Activated CD4-positive, alpha-beta memory T cell treated with anti-CD3 and anti-CD28 coated beads for 36 hours (primary cell): ENCODE measurements at places on chromosomes 4 and X. TPM values are rescaled to one million over a fixed set of nuclear protein-coding genes. Genes with fewer than 3 reads are reported as not detected.

DNA sequence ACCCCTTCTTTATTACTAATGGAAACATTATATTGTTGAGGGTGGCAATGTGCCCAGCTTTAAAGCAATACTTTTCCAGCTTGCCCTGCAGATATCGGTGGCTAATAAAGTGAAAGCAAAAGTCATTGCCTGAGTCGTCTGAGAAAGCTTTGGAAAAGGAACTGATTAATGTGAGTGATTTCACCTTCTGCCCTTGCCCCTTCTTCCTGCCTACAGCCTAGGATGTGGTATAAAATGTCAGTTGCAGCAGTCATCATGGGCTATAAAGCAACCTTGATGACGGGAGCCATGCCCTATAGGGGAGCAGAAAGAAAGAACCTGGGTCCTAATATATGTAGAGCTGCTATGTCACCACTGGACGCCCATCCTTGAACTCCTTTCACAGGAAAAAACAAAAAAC, 132.4 kb upstream of the USP9X start:
- no peak overlapping the region for H3K4me3 ChIP-seq
- peak overlapping the region; percentile 5 for H3K27ac ChIP-seq
- H3K36me3 ChIP-seq: peaks cover 7% of the 10 kb centered on the region
- peak; percentile 27 for DNase-seq
- no peaks in the 10 kb centered on the region for H3K27me3 ChIP-seq

- H3K27ac ChIP-seq: no peak overlapping the region
- no peak for DNase-seq
- H3K4me1 ChIP-seq: no peaks in the 10 kb centered on the region
- H3K4me3 ChIP-seq: no peak overlapping the region
- no peaks in the 10 kb centered on the region for H3K36me3 ChIP-seq
- no peaks in the 10 kb centered on the region for H3K27me3 ChIP-seq
These were observed 452.9 kb downstream of the IL1RAPL1 start for GRCh38 chrX:29040160-29040559.

DNA sequence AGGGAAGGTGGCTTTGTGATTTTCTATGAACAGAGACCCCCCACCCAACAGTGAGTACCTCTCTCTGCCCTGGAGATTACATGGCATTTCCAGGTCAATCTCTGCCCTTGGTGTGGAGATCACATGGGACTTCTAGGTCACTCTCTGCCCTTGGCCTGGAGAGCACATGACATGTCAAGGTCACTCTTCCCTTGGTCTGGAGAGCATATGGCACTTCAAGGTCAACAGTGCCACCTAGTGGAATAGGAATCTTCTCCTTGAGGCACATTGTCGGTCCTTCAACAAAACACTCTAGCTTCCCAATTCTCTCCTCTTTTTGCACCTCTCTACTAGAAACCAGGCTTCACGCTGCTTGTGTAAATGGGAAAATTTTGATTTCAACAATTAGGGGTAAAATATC, 66.2 kb upstream of the TACR3 start:
- DNase-seq: no peak
- H3K4me1 ChIP-seq: no peaks in the 10 kb centered on the region
- H3K27ac ChIP-seq: no peak overlapping the region
- H3K27me3 ChIP-seq: no peaks in the 10 kb centered on the region
- H3K4me3 ChIP-seq: no peak overlapping the region

GRCh38 chrX:23952984-23953907, 45.4 kb downstream of the CXorf58 start:
- H3K27me3 ChIP-seq: no peaks in the 10 kb centered on the region
- DNase-seq: peak; percentile 54

- H3K4me1 ChIP-seq: peaks cover 50% of the 10 kb centered on the region
- DNase-seq: no peak
- no peak overlapping the region for H3K27ac ChIP-seq
- H3K27me3 ChIP-seq: no peaks in the 10 kb centered on the region
- H3K36me3 ChIP-seq: peaks cover 18% of the 10 kb centered on the region
These were observed 34.6 kb downstream of the TET2 start for GRCh38 chr4:105181259-105181658.

DNA sequence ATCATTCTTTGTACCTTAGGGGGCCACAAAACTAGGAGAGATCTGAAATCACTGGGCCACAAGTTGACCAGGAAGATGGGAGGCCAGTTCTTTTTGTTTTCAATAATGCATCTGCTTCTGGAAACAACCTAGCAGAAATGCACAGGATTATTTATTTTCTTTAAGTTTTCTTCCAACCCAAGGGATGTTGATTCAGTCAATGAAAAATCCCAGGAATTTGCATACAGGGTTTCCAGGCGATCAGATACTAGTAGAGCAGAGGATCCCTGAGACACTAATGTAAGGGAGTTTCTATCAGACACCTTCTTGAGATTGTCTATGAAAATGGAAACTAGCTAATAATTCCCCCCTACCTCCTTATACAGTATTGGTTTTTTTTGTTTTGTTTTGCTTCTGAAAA, 7.4 kb downstream of the ATOH1 start:
- H3K36me3 ChIP-seq: no peaks in the 10 kb centered on the region
- H3K27ac ChIP-seq: no peak overlapping the region
- no peak for DNase-seq
- H3K27me3 ChIP-seq: peaks cover 47% of the 10 kb centered on the region
- peaks cover 2% of the 10 kb centered on the region for H3K4me1 ChIP-seq

DNA sequence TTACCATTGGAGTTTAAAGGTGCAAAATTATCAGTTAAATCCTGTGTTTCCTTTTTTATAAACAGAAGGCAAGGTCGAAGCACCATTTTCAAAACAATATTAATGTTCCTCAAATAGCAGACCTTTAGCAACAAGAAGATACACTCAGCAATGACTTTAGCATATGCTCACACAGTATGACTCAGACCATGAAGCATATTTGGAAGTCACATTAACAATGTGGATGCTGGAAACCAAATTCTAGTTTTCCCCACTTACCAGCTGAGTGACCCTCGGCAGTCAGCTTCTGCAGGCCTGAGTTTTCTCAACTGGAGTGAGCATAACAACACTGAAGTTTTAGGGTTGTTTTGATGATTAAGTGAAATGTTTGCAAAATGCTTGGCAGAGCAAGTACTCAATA, 130.5 kb downstream of the ANK2 start:
- no peak overlapping the region for H3K27ac ChIP-seq
- no peaks in the 10 kb centered on the region for H3K27me3 ChIP-seq
- H3K4me3 ChIP-seq: no peak overlapping the region
- no peaks in the 10 kb centered on the region for H3K36me3 ChIP-seq
- H3K4me1 ChIP-seq: no peaks in the 10 kb centered on the region
- no peak for DNase-seq

- H3K27me3 ChIP-seq: peaks cover 5% of the 10 kb centered on the region
- no peak for DNase-seq
- H3K36me3 ChIP-seq: no peaks in the 10 kb centered on the region
- no peak overlapping the region for H3K4me3 ChIP-seq
- no peaks in the 10 kb centered on the region for H3K4me1 ChIP-seq
These were observed 29.1 kb downstream of the PHOX2B start for GRCh38 chr4:41719417-41719816.

DNA sequence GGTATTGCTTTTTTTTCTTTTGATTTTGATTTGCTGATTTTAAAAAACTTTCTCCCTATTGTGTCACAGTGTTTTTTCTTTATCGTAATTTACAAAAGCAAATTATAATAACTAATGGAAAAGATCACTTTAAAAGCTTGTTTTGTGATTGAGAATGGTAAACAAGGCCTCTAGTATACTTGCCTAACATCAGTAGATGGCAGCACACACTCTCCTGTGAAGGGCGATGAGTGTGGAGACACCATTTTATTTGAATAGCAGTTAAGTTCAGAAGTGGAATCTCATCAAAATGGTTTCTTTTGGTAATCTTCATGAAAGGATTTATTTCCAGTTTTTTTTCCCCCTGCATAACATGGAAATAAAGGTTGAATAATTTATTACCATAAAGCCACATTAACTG, 72.3 kb downstream of the PAK3 start:
- no peak for DNase-seq
- H3K36me3 ChIP-seq: no peaks in the 10 kb centered on the region
- no peak overlapping the region for H3K4me3 ChIP-seq

DNA sequence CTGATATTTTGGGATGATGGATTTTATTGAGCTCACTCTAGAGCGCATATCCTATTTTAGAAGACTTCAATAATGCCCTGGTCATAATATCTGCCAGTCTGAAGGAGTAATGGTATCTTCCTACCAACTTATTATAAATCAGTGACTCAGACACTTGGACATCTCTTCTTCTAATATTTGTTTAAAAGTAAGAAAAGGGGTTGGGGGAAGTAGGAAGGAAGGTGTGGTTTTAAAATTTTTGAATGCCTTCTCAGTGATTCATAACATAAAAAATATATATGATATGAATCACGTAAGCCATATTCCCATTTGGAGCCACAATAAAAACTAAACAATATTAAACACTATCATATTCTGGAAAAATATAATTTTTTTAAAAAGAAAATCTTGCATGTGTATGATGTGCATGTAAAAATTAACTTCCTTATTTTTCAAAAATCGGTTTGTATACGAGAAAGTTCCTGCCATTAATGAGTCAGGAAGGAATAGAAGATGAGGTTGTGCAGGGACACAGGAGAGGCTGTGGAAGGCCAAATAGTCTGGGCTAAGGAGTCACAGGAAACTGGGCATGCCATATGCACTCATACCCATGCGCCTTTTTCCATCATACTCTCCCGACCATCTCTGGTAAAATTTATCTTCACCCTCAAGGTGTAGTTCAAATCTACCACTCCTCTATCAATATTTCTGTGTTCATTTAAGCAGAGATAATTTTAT, 286.5 kb downstream of the EPHA5 start:
- no peak overlapping the region for H3K27ac ChIP-seq
- H3K36me3 ChIP-seq: no peaks in the 10 kb centered on the region
- no peak overlapping the region for H3K4me3 ChIP-seq
- DNase-seq: no peak

GRCh38 chr4:47462799-47463234, 685 bp downstream of the COMMD8 start:
- H3K27me3 ChIP-seq: no peaks in the 10 kb centered on the region
- peaks cover 6% of the 10 kb centered on the region for H3K36me3 ChIP-seq
- DNase-seq: no peak

DNA sequence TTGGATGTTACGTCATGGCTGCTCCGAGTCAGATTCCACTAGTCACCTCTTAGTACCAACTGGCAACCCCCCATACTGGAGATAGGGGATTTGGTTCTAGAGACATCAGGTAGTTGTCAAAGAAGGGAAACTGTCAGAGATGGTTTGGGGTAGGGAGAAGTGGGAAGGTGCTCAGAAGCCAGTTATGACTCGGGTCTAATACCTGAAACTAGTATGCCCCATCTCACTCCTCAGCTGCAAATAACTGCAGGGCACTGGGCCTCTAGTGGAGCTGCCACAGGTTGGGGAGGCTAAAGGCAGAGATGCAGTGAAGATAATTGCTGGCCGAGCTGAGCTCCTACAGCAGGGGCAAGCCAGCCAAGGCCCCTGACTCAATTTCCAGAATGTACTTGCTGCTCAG, 30.0 kb downstream of the OTUD6A start:
- no peaks in the 10 kb centered on the region for H3K36me3 ChIP-seq
- H3K27me3 ChIP-seq: no peaks in the 10 kb centered on the region
- no peak overlapping the region for H3K27ac ChIP-seq
- DNase-seq: no peak

The HMGB2 gene
- 614 TPM for total RNA-seq

The MAGEA12 gene
- total RNA-seq: not detected

The BGN gene
- total RNA-seq: not detected

The TLR2 gene
- 1.6 TPM for total RNA-seq

The RBM46 gene
- not detected for total RNA-seq
